ENCODE measurements at places on chromosomes 5 and 9. TPM values are rescaled to one million over a fixed set of nuclear protein-coding genes. Genes with fewer than 3 reads are reported as not detected.

Gene ORM2
- not detected for total RNA-seq

- DNase-seq, result no peak
Measured at GRCh38 chr5:8756498-8757084, 789.3 kb downstream of the SEMA5A start.

Gene IRX2
- 16.7 TPM for total RNA-seq

GRCh38 chr9:93659044-93659836, 82.9 kb downstream of the PHF2 start:
- no peak for DNase-seq

DNA sequence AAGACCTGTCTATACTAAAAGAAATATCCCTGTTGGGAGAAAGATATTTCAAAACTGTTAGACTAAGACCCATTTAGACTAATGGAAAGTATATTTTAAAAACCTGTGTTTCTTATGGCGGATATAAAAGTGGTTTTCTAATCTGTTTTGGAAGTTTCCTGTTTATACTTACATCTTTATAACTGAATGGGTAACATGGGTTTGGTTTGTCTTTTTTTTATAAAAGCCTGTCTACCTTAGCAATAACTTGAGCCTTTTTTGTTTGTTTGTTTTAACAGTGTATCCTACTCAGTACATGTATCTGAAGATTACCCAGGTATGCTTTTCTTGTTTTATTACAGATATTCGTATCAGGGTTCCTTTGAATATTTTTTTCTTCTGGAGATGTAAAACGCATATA, 83.4 kb downstream of the PARP8 start:
- DNase-seq, result no peak

GRCh38 chr5:163531272-163531671, 25.9 kb downstream of the MAT2B start:
- no peak for DNase-seq

DNA sequence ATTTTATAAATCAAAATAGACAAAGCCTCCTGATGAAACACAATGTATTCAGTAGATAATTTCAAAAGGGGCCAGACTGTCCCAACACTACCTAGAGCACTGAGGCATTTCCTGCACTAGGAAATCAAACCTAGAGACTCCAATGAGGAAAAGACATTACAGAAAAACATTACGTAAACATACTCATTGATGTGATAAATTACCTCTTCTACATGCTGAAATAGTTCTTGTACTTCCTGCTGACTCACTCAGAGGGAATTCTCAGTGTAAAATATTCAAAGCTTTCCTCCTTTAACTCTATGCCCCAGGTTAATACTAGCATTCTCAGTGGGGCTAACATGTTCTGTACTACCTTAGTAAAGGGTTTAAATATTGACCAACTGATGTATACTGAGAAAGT, 178.0 kb downstream of the ESM1 start:
- peak; percentile 57 for DNase-seq

Gene CREBRF
- 2.7 TPM for total RNA-seq

DNA sequence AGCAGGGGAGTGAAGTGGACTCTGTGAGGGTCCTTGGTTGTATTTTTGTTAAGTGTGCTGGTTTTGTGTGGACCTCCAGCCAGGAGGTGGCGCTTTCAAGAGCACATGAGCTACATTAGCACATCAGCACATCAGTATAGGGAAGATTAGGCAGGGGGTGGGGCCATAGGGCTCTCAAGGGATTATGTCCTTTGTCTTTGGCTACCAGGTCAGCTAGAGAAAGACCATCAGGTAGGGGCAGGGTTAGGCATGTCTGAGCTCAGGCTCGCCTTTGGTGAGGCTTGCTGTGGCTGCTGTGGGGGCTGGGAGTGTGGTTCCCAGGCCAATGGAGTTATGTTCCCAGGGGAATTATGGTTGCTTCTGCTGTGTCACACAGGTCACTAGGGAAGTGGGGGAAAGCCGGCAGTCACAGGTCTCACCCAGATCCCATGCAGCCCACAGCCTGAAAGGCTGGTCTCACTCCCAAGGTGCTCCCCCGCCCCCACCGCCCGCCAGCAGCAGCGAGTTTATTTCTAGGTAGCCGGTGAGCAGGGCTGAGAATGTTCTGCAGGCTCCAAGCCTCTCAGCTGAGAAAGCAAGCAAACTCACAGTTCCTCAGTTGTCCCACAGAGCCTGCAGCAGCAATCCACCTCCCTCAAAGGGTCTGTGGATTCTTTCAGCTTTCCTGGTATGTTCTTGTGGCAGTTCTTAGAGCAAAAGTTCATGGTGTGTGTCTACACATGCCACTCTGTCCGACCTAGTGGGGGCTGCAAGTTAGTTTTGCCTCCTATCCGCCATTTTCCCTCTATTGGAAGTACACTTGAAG, 13.7 kb downstream of the OR1J1 start:
- DNase-seq, result no peak

Gene TMEM174
- not detected for total RNA-seq

- peak; percentile 98 for DNase-seq
Measured at GRCh38 chr9:96139592-96140295, 162.2 kb downstream of the HSD17B3 start.

DNA sequence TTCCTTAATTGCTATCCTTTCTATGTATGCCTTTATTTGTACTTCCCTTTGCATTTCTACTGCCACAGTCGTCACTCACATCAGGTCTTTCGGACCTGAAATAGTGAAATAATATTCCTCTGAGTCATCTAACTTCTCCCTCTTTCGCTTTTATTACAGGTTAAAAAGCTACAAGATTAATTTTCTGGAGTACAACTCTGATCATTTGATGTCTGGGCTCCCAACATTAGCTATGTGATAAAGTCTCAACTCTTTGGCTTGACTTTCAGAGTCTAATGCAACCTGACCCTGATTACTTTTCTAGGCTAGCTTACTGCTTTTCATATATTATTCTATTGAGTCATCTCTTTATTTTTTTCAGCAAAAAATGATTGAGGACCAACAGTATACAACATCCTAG, 638.8 kb upstream of the WWC1 start:
- no peak for DNase-seq

DNA sequence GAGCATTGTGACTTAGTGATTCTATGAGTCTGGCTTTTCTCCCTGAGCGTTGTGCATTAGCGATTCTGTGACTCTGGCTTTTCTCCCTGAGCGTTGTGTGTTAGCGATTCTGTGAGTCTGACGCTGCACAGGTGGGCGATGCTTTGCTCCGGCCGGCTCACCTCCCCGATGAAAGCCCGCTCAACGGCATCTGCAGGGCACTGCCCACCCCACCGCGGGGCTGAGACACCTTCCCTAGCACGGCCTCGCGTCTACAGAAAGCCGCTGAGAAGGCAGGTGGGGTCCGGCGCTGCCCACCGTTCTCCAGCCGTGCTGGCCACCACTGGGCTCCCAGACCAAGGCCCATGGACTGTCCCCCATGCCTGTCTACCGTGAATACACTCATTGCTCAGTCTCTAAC, 12.8 kb upstream of the SLC9A3 start:
- DNase-seq, result no peak

- peak; percentile 39 for DNase-seq
Measured at GRCh38 chr5:135013947-135014570, 20.0 kb downstream of the PITX1 start.

DNA sequence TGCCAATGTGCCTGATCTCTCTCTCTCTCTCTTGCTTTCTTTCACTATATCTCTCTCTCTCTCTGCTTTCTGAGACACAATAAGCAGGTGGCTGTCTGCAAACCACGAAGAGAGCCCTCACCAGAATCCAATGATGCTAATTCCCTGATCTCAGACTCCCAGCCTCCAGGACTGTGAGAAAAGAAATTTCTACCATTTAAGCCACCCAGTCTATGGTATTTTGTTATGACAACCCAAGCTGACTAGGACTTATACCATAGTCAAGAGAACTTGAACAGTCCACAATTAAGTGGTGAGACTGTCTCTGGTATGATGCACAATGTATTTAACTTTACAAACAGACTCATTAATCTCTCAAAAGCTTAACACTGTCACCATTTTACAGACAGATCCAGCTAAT, 67.0 kb downstream of the NFIB start:
- no peak for DNase-seq

GRCh38 chr5:95958310-95959014, 3.2 kb downstream of the ELL2 start:
- DNase-seq, result no peak

GRCh38 chr9:110659891-110660541, 8.6 kb upstream of the MUSK start:
- DNase-seq, result no peak

DNA sequence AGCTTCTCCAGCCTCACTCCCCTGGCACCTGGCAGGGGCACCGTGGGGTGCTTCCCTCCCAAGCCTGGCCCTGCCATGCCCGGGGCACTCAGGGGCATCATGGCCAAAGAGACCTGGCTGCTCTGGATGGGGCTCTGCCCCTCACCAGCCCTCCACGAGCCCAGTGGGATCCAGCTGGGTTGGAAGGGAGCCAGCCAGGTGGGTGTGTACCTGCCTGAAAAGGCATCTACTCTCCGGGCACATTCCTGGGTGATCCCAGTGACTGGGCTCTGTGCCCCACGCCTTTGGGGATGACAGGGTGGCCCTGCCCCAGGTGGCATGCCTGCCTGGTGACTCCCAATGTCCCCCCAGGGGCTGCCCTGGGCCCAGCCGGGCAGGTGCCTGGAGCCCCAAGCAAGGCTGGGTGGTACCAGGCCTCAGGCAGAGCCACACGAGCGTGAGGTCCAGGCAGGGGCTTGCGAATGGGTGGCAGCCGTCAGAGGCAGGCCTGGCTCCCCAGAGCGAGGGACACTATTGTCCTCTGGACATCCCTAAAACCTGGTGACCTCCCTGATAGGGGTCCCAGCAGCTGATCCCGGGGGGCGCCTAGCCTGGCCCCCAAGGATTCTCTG, 777 bp downstream of the GPSM1 start:
- DNase-seq, result no peak

Gene JAK2
- 5.7 TPM for total RNA-seq

GRCh38 chr5:157038568-157039187, 20.2 kb downstream of the HAVCR1 start:
- DNase-seq, result no peak

- DNase-seq, result no peak
Measured at GRCh38 chr5:23014266-23014665, 161.1 kb upstream of the CDH12 start.

GRCh38 chr5:81719743-81720345, 31.1 kb downstream of the SSBP2 start:
- no peak for DNase-seq

DNA sequence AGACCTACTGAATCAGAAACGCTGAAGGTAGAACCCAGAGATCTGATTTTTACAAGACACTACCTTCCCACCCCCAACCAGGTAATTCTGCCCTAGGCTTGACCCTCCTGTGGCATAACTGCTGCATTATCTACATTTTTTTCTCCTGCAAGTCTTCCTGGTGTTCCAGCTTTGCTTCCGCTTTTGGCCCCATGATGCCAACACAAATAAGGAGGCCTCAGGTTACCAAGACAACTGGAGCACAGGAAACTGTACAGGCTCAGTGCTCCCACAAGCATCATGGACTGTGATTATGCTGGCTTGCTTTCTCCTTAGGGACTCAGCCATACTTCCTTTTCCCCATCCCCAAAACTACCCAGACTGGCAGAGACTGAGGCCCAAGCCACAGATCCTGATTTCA, 6.6 kb upstream of the MSMP start:
- DNase-seq, result no peak

Gene OR1L4
- not detected for total RNA-seq

- peak; percentile 34 for DNase-seq
Measured at GRCh38 chr5:134463991-134464760, 52.5 kb upstream of the CDKN2AIPNL start.

DNA sequence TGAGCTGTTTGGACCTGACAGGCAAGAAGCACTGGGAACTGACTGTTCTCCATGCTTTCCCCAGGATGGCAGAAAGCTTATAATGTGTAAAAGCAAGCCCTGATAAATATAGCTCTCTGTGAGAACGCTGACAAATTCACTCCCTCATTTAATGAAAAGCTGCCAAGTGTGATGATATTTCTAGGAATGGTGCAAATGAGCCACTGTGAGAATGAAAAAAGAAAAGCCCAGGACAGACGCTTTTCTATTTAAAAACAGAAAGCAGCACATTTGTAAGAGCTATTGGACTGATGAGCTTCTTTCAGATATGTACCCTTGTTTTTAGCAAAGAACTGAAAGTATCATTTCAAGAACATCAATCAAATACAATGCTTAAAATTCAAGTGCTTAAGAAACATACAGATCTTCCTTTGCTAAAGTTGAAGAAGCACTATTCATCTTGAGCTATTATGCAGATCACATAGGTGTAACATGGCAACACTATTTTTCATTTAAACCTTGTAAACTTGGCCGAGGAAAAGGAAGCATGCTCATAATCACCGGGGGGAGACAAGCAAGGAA, 842.6 kb upstream of the ACO1 start:
- no peak for DNase-seq

Gene WHRN
- 0.50 TPM for total RNA-seq

Gene VCAN
- 46.0 TPM for total RNA-seq

GRCh38 chr9:6194934-6195333, 20.7 kb upstream of the IL33 start:
- DNase-seq, result no peak

Gene CAVIN4
- 0.87 TPM for total RNA-seq

GRCh38 chr9:112348257-112349007, 15.0 kb upstream of the PTBP3 start:
- DNase-seq, result no peak

GRCh38 chr5:37722236-37723161, 117.3 kb downstream of the GDNF start:
- DNase-seq, result peak; percentile 79

DNA sequence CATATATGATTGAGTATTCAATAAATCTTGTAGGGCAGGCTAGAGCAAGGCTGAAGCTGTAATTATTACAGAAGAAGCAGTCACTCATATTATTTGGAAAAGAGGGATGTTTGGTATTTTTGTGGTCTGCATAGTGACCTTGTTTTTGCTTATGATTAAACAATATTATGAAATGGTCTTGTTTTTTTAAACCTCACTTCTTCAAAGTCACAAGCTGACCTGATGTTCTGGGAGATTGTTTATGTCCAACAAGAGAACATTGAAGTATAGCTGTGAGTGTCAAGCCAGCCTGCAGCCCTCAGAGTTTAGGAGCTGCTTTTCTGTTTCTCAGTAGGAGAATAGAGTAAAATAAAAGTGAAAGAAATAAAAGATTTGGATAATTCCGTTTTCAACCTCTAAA, 342.2 kb downstream of the LRRC70 start:
- DNase-seq, result no peak

DNA sequence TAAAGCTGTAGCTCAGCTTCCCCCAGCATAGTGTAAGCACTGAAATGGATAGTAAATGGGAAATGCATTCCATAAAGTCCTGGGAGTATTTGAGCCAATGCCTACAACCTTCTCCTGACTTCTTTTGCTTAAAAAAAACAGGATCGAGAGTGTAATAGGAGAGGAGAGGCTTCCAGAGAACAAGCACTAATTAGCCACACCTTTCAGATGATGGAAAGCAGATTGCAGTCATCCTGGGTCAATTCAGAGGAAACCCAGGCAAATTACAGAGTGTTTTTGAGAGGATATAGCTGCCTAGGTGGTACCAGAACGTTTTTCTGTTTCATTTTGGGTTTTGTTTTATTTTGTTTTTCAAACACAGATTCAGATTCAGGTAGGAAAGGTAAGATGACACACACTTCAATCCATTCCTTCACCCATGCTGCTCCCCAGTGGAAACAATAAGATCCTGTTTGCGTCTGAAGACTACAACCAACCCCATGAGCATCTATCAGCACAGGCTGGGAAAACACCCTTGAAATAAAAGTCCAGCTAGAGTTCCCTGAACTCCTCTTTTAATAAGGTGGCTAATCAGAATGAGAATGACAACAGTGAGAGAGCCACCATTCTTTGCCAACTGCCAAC, 95.6 kb downstream of the RFK start:
- no peak for DNase-seq

- DNase-seq, result peak; percentile 49
Measured at GRCh38 chr5:63401436-63402046, 560.7 kb downstream of the HTR1A start.

GRCh38 chr5:60522292-60522905, 177.6 kb downstream of the DEPDC1B start:
- no peak for DNase-seq

Data from SJSA1 (cell line).